ENCODE measurements at places on chromosomes 13 and 19.

DNA sequence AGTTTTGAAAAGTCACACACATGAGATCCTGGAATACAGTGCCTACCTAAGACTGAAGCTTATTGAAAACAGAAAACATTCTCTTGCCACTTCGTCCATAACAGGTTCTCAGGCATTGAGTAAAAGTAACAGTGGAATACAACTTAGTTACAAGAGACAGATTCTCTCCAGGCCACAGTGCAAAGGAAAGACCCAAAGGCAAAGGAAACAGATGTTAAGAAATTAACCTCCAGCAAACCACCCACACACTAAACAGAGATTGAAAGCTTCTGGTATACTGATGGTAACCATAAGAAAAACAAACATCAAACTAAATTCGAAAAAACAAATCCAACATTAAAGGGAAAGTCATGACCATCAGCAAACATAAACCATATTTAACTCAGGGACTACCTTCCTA, 914.7 kb downstream of the SLITRK5 start:
- no peak for DNase-seq

- no peak for DNase-seq
Observed at GRCh38 chr13:72527333-72527732, 200.1 kb downstream of the MZT1 start.

GRCh38 chr19:48393559-48394330, at the start of gene GRIN2D:
Gene GRIN2D, plus strand, starts transcription at chr19:48393668. Its CDS starts 4,725 bp downstream, at chr19:48398393.
- DNase-seq = no peak

- no peak for DNase-seq
Observed at GRCh38 chr19:38624822-38625221, 5.8 kb downstream of the EIF3K start.
